MCF 10A (cell line): ENCODE measurements at places on chromosomes 16 and 17. TPM values are rescaled to one million over a fixed set of nuclear protein-coding genes. Genes with fewer than 3 reads are reported as not detected.
A peak's percentile ranks its signal among the peaks of the same experiment; 100 is the strongest.

The METRN gene
- 56.3 and 69.5 TPM in 2 replicates for total RNA-seq

The SOST gene
- not detected in 2 replicates for total RNA-seq

The SGSM2 gene
- 26.5 and 35.1 TPM in 2 replicates for total RNA-seq

The ZFHX3 gene
- 21.1 and 27.4 TPM in 2 replicates for total RNA-seq

The CPNE2 gene
- total RNA-seq, result 6.7 and 9.6 TPM in 2 replicates

The LHX1 gene
- not detected in 2 replicates for total RNA-seq

The JMJD6 gene
- 29.4 and 45.8 TPM in 2 replicates for total RNA-seq

The ETV4 gene
- 23.5 and 31.6 TPM in 2 replicates for total RNA-seq

GRCh38 chr17:7897090-7897489 lies 8.5 kb downstream of the CHD3 start:
- DNase-seq, result no peak
- H3K4me1 ChIP-seq, result peaks cover 4% of the 10 kb centered on the region
- H3K27me3 ChIP-seq, result no peaks in the 10 kb centered on the region
- H3K4me3 ChIP-seq, result no peak overlapping the region
- H3K36me3 ChIP-seq, result peaks cover 90% of the 10 kb centered on the region

GRCh38 chr17:7767405-7768021 lies 50.0 kb downstream of the DNAH2 start:
- H3K36me3 ChIP-seq, result no peaks in the 10 kb centered on the region
- peak overlapping the region; percentile 7 for H3K27ac ChIP-seq
- DNase-seq, result no peak
- no peaks in the 10 kb centered on the region for H3K4me1 ChIP-seq
- H3K27me3 ChIP-seq, result peaks cover 11% of the 10 kb centered on the region

DNA sequence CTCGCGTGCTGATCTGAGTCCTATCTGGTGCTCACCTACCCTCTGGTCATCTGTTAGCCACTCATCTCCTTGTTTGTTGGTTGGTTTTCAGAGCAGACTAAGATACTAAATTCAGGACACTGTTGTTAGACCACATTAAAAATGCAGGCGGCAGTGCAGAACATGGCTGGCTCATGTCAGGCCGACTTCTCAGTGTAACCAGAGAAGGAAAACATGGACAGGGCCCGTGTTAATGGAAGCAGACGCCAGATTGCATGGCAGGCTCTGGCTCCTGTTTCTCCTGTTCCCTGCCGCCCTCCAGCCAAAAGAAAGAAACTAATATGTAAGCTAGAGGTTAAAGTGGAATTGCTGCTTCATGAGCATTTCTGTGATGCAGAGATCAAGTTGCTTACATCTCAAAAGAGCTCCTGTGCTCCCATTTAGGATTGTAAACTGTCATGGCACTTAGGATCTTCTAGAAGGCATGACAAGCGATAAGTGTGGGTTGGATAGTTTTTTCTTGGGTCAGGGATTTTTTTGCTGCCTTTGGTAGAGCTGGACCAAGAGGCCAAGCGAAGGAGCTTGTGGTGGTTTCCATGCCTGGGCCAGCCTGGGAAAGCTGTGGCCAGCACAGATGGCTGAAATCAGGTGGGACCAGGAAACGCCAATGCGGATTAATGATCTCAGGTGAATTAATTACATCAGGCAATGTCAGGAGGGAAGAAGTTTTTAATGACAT lies 56.1 kb downstream of the YPEL2 start:
- H3K36me3 ChIP-seq, result peaks cover 4% of the 10 kb centered on the region
- H3K4me1 ChIP-seq, result no peaks in the 10 kb centered on the region

- peak; percentile 95 for DNase-seq
- H3K4me3 ChIP-seq, result peak overlapping the region; percentile 44
- H3K27me3 ChIP-seq, result no peaks in the 10 kb centered on the region
- H3K36me3 ChIP-seq, result no peaks in the 10 kb centered on the region
- H3K27ac ChIP-seq, result peak overlapping the region; percentile 69
These were observed 78.8 kb downstream of the WIPI1 start for GRCh38 chr17:68378268-68379176.

DNA sequence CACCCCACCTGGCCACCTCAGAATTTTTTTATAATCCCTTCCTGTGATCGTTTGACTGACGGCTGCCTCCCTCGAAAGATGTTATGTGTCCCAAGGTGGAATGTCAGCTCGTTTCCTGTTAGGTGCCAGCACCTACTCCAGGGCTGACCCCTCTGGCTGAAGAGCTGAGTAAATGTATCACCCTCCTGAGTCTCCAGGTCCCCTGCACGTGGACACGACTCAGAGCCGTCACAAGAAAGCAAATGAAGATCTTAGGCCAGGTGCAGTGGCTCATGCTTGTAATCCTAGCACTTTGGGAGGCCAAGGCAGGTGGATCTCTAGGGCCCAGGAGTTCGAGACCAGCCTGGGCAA lies 273.2 kb downstream of the C16orf95 start:
- H3K27me3 ChIP-seq, result peaks cover 10% of the 10 kb centered on the region
- no peak overlapping the region for H3K4me3 ChIP-seq
- DNase-seq, result no peak
- H3K27ac ChIP-seq, result no peak overlapping the region
- H3K36me3 ChIP-seq, result no peaks in the 10 kb centered on the region

DNA sequence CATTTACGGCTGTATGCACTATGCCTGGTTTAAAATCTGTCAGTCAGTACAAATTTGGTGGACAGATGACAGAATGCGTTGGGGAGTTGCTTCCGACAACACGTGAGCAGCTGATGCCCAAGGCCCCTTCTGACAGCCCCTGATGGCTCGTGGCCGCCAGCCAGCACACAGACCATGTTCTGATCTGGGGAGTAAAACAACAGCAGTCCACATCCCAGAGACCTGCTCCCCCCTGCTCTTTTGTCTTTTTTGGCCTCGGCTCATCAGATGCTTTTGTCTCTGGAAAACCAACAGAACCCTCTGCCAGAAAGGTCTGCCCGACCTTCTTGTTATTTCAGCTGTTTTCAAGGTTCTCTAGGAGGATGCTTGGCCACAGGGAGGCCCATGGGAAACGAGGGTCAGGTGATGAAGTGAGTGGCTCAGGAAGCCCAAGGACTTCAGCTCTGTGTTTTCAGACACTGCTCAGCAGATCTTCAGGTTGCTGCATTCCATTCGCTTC lies 10.8 kb downstream of the ARSG start:
- H3K4me1 ChIP-seq, result no peaks in the 10 kb centered on the region
- no peaks in the 10 kb centered on the region for H3K27me3 ChIP-seq
- H3K27ac ChIP-seq, result no peak overlapping the region
- DNase-seq, result no peak

GRCh38 chr17:18184143-18185031 lies 759 bp downstream of the ALKBH5 start:
- H3K4me1 ChIP-seq, result peaks cover 30% of the 10 kb centered on the region
- H3K27ac ChIP-seq, result peak overlapping the region; percentile 75
- peak overlapping the region; percentile 95 for H3K4me3 ChIP-seq
- DNase-seq, result peak; percentile 33

DNA sequence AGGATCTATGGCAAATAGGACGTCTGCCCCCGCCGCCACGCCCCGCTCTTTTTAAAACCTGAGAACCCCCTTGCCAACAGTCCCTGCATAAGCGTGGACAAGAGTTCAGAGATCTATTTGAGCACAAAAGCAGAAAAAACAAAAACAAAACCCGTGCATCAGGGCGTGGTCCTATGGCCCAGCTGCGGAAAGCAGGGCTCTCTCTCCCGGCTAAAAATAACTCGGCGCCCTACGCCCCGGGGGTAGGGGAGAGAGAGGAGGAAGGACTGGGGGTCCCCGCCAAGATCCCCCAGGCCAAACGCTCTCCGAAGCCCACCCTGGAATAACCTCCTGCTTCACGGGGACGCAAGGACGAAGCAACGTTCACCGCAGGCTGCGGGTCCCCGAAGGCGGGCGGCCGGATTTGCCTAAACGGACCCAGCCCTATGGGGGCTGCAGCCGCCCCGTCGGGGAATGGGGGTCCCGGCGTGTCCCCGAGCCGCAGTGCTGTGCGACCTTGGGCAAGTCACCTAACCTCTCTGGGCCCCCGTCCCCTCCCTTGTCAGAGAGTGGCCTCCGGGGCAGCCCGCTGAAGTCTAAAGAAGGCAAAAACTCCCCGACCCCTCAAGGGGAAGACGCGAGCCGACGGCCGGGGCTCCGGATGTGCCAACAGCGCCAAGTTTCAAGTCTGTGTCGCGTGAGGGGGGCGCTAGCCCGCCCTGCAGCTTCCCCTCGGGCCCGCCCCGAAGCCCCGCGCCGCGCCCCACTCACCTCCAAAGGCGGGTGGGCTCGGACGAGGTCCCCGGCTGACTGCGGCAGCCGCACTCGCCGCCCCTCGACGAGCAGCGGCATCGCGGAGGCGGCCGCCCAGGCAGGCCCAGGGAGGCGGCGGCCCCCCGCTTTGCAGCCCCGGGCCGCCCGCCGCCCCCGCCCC lies 477 bp downstream of the NTAN1 start:
- H3K4me3 ChIP-seq, result peak overlapping the region; percentile 71
- H3K36me3 ChIP-seq, result peaks cover 20% of the 10 kb centered on the region
- peaks cover 10% of the 10 kb centered on the region for H3K4me1 ChIP-seq
- no peak overlapping the region for H3K27ac ChIP-seq

GRCh38 chr17:6556121-6557039 lies at the start of gene PITPNM3:
Gene PITPNM3, minus strand, starts transcription at chr17:6556555. Its CDS starts 149 bp downstream, at chr17:6556406.
- peak within 1 kb of the TSS; percentile 79 for H3K27ac ChIP-seq
- H3K4me1 ChIP-seq, result peaks cover 38% of the 10 kb centered on the region
- H3K27me3 ChIP-seq, result no peaks in the 10 kb centered on the region
- DNase-seq, result no peak

DNA sequence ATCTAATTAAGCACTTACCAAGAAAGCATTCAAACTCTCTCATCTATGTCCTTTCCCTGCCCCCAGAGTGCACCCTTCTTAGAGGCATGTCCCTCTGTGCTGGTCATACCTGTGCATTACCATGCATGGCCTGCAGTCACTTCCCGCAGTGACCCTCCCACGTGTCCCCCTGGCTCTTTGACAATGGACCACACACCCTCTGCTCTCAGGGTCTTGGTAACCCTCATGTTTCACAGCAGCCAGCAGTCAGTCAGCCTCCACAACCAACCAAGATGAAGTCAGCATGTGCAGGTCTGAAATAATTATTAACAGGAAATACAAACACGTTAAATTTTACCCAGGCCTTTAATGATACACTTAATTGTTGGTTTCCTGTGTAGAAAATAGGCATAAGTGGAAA lies 10.1 kb downstream of the KRT33A start:
- DNase-seq, result no peak
- H3K4me1 ChIP-seq, result peaks cover 11% of the 10 kb centered on the region
- H3K4me3 ChIP-seq, result no peak overlapping the region
- no peaks in the 10 kb centered on the region for H3K36me3 ChIP-seq
- H3K27me3 ChIP-seq, result peaks cover 6% of the 10 kb centered on the region

DNA sequence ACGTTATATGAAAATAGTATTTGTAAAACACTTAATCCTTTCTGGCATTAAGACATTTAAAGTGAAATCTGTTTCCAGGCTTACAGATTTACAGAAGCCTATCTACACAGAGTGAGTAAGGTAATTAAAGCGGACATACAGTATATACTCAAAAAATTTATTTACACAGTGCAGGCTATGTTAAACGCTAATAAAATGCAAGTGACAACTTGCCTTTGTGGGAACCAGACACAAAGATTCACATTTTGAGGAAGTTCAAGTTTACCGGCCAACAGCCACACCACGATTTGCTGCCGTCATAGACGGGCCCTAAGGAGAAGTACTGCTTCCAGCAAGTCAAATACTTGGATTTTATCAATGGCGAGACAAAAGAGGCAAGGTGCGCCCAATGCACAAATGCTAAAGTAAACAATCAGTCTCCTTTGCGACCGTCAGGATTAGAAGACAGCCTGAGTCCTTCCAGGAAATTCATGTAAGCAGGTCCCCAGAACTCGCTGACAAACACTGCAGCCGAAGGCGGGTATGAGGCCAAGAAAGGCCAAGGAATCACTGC lies 801 bp downstream of the VPS35 start:
- no peak for DNase-seq
- H3K4me1 ChIP-seq, result peaks cover 43% of the 10 kb centered on the region
- H3K27ac ChIP-seq, result no peak overlapping the region
- peaks cover 8% of the 10 kb centered on the region for H3K36me3 ChIP-seq
- no peak overlapping the region for H3K4me3 ChIP-seq

- H3K4me3 ChIP-seq, result no peak overlapping the region
- H3K4me1 ChIP-seq, result no peaks in the 10 kb centered on the region
- no peaks in the 10 kb centered on the region for H3K36me3 ChIP-seq
- H3K27ac ChIP-seq, result no peak overlapping the region
These were observed 2.3 kb downstream of the MYO15B start for GRCh38 chr17:75589919-75590303.

DNA sequence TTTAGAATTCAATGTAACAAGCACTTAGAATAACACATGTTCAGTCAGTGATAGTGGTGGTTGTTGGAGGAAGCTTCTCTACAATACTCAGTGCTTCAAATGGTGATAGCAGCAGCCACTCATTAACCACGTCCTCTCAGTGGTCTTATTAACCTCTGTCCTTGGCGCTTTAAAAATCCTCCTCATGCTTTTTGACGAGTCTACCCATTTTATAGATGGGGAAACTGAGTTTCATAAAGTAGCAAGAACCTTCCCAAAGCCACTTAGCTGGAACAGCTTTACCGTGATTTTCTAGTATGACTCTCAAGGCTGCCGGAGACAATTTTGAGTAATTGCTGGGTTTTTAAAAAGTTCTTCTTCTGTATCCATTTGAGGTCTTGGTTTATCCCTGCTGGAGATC lies 47.4 kb downstream of the PLCG2 start:
- no peaks in the 10 kb centered on the region for H3K4me1 ChIP-seq
- no peak overlapping the region for H3K27ac ChIP-seq
- no peaks in the 10 kb centered on the region for H3K27me3 ChIP-seq
- no peak for DNase-seq
- no peak overlapping the region for H3K4me3 ChIP-seq
- no peaks in the 10 kb centered on the region for H3K36me3 ChIP-seq

DNA sequence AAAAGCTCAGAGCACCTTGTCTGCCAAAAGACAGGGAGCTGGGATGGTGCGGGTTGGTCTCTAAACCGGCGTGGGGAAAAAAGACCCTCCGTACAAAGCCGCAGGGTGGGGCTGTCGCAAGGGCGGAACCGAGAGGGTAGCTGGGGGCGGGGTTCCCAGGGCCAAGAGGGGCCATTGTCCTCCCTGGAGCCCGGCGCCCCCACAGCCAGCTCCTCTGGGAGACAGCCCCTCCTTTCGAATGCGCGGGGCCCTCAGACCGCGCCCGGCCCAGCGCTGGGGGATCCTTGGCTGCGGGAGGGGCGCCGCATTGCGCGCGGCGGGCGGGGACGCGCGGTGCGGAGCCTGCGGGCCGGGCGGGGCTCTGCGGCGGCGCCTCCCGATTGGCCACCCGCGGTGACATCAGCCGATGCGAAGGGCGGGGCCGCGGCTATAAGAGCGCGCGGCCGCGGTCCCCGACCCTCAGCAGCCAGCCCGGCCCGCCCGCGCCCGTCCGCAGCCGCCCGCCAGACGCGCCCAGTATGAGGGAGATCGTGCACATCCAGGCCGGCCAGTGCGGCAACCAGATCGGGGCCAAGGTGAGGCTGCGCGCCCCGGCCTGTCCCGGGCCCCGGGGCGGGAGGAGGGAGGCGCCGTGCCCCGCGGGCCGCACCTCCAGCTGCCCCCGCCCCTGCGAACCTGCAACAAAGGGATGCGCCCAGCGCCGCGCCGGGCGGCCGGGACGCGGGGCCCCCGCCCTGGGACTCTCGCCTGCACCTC lies at the start of gene TUBB3:
Gene TUBB3, plus strand, starts transcription at position 459 of the 756 bp plus-strand sequence. Its CDS starts 60 bp downstream, at position 519.
- peaks cover 13% of the 10 kb centered on the region for H3K4me1 ChIP-seq
- peaks cover 13% of the 10 kb centered on the region for H3K36me3 ChIP-seq
- DNase-seq, result peak; percentile 73
- peak within 1 kb of the TSS; percentile 76 for H3K27ac ChIP-seq
- H3K4me3 ChIP-seq, result peak within 1 kb of the TSS; percentile 74
- no peaks in the 10 kb centered on the region for H3K27me3 ChIP-seq

GRCh38 chr17:30191072-30191471 lies 44.4 kb downstream of the SLC6A4 start:
- peaks cover 27% of the 10 kb centered on the region for H3K36me3 ChIP-seq
- no peak for DNase-seq
- no peaks in the 10 kb centered on the region for H3K27me3 ChIP-seq
- no peaks in the 10 kb centered on the region for H3K4me1 ChIP-seq
- no peak overlapping the region for H3K27ac ChIP-seq

GRCh38 chr17:69333561-69333960 lies 6.6 kb upstream of the ABCA5 start:
- no peaks in the 10 kb centered on the region for H3K27me3 ChIP-seq
